ENCODE measurements at places on chromosomes 2 and 18.
A peak's percentile ranks its signal among the peaks of the same experiment; 100 is the strongest.

DNA sequence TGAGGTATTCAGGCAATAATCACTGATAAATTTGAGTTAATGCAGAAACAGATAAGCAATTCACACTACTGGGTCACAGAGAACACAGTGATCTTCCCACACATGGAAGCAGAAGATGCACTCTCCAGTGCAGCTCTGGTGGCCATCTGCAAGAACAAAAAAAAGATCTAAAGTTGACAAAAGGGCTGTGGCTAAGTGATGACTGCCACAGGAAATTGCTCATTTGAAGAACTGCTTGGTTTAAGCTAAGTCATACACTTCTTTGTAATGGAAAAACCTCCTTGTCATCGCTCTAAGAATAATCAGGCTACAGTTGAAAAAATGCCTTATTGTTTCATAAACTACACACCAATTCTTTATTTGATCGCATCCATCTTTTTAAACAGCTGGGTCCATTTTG, 115.1 kb downstream of the DTNB start:
- DNase-seq, result no peak

DNA sequence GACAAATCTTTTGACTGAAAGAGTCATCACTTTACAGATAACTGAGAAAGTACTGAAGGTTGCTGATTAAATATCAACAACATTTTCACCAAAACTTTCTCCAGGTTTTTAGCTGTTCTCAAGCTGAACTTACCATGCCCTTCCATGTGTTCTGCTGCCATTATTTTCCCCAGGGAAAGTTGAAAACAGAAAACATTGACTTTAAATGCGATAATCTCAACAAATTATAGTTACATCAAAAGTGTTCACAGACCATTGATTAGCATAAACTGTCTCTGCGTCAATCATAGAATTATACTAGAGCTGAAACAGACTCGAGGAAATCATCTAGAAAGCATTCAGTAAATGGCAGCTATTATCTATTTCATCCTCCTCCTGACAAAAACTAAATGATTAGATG, 51.4 kb downstream of the TRAPPC8 start:
- DNase-seq, result no peak

DNA sequence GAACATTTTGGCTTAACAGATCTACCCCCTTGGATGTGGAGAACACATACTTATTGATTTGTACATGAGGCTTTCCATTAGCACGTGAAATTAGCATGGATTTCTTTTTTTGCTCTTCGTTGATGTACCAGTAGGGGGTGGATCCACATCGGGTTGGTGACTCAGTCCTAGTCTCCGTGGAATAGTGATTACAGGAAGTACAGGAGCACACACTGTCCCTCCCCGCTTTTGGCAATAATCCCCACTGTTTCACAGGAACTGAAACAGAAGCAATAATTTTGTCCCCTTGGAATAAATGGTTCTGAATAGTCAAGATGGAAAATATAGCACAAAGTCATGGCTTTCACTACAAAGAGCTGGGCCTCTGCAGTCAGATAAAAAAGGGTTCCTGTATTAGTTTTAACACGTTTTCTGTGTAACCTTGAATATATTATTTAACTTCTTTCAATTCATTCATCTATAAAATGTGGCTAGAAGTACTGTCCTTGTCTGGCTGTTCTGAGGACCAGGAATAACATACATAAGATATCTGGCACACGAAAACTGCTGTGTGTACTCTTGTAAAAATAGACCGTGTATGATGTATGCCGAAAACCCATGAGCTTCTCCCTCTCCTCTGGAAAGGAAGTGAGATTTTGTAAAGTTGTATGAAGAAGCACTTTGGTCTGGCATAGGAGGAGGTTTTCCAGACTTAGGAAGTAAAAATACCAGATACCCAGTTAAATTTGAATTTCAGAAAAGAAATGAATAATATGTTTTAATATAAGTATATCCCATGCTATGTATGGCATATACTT, 229.2 kb downstream of the GALR1 start:
- DNase-seq, result no peak

DNA sequence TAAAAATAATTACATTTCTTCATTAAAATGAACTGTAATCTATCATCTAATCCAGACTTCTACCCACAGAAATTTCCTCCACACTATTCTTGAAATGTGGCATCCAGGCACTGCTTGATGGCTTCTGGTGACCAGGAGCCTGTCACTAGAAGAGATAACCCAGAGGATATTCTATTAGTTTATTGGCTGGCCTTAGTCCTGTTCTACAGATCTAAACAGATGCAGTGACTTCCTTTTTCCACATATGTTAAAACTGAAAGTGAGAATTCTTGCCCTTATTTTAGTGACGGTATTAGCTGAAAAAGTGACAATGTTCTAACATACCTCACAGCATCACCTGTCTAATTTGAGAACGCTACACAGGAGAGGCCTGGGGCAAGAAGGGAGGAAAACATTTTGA, 775.4 kb downstream of the TSN start:
- no peak for DNase-seq

DNA sequence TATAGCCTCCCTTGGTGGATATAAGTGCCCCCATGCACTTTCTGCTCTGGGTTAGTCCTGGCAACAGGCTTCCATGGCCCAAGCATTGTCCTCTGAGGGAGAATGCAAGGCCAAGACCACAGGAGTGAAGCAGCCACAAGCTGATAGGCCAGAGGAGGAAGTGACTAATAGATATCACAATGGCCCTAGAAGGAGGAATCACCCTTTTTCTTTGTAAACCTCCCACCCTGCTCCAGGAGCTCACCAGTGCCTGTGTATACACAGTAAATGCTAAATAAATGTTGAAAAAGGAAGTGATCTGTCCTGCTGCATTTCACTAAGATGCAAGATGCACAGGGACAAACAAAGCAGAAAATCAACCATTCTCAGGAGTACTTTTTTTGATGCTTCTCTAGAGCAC, 49.7 kb upstream of the ABCA12 start:
- no peak for DNase-seq

DNA sequence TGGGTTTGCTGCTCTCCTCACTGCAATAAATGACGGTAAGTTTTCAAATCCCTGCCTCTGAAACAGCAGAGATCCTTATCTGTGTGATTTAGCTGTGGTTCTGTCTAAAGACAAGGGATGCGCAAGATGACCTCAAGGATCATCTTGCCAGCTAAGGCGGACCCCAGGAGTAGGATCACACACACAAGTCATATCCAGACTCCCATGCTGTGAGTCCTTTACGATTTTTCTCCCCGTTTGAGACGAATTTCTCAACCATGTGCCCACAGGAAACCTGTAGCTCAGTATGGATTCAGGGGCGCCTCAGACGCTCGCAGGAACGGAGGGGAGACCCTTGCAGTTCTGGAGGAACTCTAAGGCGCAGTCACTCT, 11.1 kb upstream of the DCTN1 start:
- no peak for DNase-seq

DNA sequence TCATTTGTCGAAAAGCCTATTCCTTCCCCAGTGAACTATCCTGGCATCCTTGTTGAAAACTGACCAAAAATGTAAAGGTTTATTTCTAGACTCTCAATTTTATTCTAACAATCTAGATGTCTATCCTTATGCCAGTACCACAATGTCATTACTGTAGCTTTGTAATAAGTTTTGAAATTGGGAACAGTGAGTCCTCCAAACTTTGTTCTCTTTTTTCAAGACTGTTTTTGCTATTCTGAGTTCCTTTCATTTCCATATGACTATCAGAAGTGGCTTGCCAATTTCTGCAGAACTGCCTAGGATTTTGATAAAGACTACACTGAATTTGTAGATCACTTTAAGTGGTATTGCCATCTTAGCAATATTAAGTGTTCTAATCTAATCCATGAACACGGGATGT, 9.7 kb downstream of the STARD7 start:
- DNase-seq, result no peak

DNA sequence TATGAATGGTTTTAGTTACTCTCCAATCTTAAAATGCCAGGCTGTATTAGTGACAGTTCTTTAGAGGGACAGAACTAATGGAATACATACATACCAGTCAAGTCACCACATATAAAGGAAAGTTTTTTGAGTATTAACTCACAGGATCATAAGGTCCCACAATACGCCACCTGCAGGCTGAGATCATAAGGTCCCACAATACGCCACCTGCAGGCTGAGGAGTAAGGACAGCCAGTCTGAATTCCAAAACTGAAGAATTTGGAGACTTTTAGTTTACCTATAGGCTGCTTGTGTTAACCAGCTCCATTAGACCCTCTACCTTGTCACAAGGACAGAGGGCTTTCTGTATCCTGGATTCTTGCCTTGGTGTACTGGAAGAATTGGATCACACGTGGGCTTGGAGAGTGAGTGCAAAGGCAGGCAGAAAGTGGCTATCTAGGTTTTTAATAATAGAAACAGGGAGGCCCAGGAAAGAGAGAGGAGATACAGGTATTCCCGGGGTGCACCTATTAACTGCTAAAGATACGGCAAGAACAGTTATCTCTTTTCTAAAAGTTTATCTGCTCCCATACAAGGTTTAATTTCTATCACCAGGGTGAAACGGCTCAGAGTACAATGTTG, 234.9 kb upstream of the CYRIA start:
- DNase-seq, result no peak

DNA sequence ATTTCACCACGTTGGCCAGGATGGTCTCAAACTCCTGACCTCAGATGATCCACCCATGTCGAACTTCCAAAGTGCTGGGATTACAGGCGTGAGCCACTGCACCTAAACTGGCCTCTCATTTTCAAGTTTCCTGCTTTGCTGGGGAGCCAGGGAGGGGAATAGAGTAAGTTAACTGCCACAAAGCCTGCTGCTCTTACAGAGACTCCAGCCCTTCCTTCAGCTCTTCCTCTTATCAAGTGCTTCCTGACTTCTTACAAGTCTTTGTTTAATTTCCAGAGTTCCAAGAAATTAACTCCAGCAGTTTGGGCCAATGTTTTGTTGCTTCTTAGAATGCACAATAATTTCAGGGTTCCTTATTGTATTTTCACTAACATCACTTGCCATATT, 24.3 kb upstream of the UBE2F start:
- DNase-seq, result no peak

DNA sequence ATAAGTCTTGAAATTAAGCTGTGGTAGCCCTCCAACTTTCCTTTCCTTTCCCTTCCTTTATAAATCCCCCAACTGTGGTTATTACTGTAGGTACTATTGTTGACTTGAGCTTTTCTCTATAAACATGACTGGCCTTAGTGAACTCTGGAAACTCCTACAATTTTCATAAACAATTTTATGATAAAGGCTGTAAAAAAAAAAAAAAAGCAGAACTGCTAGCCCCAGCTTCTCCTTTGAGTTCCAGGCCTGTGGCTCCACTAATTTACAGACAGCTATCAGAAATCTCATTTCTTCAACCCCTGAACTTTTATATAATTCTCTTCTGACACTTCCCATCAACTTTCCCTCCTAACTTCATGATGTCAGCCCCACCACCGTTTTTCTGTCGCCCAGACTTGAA, 174.3 kb downstream of the IKZF2 start:
- DNase-seq, result no peak

GRCh38 chr2:41912337-41912736, 135.5 kb upstream of the PKDCC start:
- no peak for DNase-seq

- DNase-seq, result no peak
These were observed 67.8 kb upstream of the LMAN1 start for GRCh38 chr18:59426855-59427254.

GRCh38 chr18:7038330-7038851, 79.2 kb downstream of the LAMA1 start:
- no peak for DNase-seq

DNA sequence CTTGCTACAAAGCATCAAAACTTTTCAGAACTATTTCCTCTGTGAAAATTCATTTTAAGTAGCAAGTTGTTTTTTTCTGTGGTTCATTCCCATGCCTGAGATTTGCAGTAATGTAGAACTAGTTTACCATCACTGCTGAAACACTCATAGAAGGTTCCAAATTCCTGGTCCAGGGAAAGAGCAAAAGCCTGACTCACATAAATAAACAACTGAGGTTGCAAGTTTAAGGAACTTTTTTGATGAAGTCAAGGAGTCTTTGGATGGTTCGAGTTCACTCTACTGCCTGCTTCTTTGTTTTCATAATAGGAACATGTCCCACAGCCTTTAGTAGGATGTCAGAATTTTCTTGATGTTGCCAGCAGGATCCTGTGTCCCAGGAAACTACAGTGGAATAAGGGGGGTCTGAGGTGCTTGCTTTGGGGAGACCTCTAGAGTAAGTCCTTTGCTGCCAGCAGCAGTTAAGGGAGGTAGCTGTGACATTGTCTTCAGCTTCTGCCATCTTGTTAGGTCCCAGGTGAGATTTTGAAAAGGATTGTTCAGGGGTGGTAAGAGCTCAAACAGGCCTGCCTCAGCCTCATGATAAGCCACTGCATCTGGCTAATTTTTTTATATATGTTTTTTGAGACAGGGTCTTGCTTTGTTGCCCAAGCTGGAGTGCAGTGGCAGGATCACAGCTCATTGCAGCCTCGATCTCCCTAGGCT, 43.9 kb downstream of the ACSL3 start:
- no peak for DNase-seq

DNA sequence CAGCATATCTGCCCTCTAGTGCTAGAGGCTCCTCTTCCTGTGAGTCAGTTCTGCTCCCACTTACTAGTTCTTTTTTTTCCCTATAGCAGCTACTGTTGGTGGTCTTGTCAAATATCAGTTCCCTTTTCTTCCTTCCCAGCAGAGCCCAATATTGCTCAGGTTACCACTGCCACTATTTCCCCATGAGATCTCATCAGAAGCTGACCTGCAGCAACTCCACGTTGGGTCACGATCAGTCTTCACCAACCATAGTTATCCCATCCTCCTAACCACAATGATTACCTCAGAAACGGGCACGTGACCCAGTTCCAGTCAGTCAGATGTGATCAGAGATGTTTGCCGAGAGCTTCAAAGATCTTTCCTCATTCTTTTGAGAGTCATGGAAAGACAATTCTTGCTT, 59.7 kb upstream of the CAPN13 start:
- DNase-seq, result no peak

DNA sequence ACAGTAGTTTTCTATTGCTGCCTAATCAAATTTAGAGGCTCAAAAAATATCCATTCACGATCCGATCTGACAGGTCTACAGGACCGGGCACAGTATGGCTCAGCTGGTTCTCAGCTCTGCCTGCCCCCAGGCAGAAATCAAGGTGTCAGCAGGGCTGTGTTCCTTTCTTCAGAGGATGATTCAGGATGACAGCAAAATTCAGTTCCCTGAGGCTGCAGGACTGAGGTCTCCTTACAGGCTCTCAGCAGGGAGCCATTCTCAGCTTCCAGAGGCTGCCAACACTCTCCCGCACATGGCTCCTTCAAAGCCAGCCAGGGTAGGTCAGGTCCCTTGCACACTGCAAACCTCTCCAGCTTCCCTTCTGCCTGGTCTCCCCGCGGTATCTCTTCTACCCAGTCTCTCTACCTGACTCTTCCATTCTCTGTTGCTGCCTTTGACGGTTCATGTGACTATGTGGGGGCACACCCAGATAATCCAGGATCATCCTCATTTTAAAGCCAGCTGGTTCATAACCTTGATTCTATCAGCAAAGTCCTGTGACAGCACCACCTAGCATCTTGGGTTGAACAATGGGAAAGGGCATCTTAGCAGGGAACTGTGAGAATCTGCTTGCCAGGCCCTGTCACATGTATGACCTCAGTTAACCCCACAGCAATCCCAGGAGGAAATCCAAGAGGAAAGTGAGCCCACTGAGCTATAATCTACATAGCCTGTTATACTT, 50.4 kb downstream of the UXS1 start:
- peak; percentile 41 for DNase-seq

GRCh38 chr18:36465970-36466369, 168.5 kb downstream of the FHOD3 start:
- DNase-seq, result no peak

All from D721Med (cell line).